ENCODE measurements at places on chromosomes 4 and X. TPM values are rescaled to one million over a fixed set of nuclear protein-coding genes. Genes with fewer than 3 reads are reported as not detected.

Gene DKK2
- 0.82 TPM for total RNA-seq

Gene TIMM8A
- 8.8 TPM for total RNA-seq

Gene TEX11
- not detected for total RNA-seq

Gene H2AZ1
- 42.3 TPM for total RNA-seq

Gene ARHGEF38
- not detected for total RNA-seq

Gene SOX3
- total RNA-seq, result not detected

Gene MFSD8
- total RNA-seq, result 15.8 TPM

Gene FGB
- total RNA-seq, result not detected

Gene NSG1
- 2.7 TPM for total RNA-seq

Gene PCDH7
- total RNA-seq, result 172 TPM

Gene INPP4B
- total RNA-seq, result 54.2 TPM
